ENCODE measurements at places on chromosomes 16 and 17.

DNA sequence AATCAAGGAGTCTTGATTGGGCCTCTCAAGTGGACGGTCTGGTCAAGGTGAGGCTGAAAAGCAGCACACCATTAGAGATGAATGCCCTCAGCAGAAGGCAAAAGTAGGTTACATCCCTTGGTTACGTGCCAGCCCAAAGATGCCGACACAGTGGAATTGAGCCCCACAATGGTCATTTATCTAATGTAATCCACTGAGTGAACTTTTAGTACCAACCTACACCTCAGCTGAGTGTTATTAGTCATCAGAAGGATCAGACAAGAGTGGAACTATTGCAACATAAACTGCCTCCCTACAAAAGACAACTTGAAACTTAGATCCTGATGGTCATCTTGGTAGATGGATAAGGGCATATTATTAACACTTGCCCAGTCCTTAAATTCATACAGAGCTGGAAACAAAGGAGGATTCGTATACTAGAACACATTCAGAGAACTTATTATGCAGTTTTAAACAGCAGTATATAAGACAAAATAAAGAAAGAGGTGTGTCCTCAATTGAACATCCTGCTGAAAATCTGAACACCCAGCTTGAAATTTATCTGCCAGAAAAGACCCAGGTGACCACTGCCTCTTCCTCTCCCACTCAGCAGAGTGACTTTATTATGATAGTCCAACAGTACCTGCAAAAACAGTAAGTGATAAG is 2.8 kb downstream of the DCUN1D3 start:
- DNase-seq = no peak

GRCh38 chr16:81446907-81447268 is 2.3 kb downstream of the CMIP start:
- no peak for DNase-seq

DNA sequence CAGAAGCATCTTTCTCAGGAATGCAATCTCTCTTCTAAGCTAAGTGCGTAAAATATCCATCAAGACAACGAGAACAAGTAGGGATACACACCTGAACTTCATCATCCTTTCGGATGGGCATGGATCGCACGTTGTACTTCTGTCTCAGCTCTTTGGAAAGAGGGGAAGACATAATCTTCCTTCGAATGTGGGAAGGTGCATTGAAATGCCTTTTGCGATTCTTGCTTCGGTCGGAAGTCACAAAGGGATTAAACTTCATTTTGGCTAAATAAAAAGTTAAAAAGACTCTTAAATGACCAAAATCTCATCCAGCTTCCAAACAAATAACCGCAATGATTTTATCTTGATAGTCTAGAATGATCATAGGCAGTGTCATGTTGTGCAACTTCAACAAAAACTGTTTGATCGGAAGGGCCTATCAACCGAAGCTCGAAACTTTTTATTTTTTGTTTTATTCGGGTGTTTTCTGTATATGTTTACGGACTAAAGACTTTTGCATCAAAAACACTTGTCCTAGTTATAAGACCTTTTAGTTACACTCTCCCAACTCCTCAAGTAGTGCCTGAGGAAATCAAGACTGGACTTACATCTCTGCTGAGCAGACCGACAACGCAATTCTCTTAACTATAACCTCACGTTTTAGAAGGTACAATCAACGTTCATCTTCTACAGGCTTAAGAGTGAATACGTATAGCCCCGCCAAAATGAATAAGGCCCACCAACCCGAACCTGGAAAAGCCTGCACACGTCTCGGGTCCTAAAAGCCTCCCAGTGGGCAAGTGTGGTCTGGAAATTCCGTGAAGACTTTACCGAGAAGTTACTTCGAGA is 727 bp downstream of the RPL26 start:
- DNase-seq = no peak

DNA sequence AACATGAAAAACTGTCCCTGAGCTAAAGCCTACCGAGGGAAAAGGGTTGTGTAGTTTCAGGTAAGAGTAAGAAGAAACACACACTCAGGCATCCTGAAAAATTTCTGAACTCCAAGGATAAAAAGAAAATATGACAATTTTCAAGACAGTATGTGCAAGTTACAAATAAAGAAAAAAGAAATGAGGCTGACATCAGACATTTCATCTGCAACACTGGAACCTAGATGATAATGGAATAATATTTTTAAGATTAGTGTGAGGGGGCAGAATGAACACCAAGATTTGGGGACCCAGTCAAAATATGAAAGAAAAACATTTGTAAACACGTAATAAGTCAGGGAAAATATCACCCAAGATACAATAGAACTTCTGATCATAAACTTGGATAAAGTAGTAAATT is 135.9 kb upstream of the PSMD7 start:
- DNase-seq = no peak

DNA sequence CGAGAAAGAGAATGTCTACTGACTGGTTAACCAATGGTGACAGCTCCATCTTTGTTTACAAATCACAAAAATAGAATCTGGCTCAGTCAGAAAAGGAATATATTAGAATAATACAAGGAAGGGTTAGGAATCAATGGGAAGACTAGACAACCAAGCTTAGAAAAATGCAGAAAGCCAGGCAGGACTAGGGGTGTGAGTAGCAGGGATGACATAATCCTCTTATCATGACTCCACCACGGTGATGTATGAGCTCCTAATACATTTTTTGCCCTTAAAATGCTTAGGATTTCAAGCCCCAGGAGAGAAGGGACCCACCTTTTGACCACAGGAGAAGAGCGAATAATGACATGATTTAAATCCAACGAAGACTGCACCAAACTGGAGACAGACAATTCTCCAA is 252.3 kb downstream of the CHD9NB start:
- no peak for DNase-seq

GRCh38 chr17:28675490-28675889 is 13.5 kb downstream of the SUPT6H start:
- no peak for DNase-seq

DNA sequence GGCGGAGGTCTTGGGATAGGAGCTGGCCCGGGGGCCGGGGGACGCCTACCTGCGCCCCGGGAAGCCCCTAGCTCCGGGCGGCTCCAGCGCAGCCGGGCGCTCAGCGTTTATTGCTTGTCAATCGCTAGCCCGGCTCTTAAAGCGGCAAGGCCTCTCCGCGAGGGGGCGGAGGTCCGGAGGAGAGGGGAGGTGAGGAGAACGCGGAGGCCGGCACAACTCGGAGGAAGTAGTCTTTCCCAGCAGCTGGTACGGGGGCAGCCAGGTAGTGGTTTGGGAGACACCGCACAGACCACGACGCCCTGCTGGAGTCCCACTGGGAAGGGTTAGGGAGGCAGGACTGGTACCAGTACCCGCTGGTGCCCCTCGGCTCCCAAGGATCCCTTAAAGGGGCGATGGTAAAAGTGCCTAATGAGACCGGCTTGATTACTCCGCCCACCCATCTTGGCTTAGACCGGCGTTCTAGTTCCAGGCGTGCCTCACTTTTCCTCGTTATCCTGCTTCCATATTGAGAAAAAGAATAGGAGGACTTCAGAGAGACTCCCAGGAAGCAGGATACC is at the start of gene MPP2:
Gene MPP2, minus strand, starts transcription at position 112 of the 557 bp plus-strand sequence. CDS start 3,076 bp downstream, outside the sequence.
- peak; percentile 89 for DNase-seq

DNA sequence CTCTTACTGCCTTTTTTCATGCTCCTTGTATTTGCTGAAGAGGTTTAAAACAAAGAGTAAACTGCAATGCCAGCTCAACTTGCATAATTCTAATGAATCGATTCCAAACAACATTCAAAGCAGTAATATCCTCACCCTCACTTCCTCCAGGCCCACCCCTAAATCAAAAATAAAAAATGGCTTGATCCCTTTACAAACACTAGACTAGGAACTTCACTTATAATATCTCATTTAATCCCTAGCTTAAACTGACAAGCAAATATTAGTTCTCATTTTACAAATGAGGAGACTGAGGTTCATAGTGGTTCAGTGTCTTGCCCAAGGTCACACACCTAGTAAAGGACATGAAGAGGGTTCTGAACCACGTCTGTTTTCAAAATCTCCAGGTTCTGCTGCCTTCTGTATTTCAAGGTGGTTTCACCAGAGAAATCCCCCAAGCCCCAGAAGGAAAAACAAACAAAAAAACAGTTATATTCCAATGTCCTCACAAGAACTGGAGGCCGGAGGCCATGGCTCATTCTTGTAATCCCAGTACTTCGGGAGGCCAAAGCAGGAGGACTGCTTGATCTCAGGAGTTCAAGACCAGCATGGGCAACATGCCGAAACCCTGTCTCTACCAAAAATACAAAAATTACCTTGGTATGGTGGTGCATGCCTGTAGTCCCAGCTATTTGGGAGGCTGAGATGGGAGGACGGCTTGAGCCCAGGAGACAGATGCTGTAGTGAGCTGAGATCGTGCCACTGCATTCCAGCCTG is 80.3 kb upstream of the GRIN2A start:
- no peak for DNase-seq

DNA sequence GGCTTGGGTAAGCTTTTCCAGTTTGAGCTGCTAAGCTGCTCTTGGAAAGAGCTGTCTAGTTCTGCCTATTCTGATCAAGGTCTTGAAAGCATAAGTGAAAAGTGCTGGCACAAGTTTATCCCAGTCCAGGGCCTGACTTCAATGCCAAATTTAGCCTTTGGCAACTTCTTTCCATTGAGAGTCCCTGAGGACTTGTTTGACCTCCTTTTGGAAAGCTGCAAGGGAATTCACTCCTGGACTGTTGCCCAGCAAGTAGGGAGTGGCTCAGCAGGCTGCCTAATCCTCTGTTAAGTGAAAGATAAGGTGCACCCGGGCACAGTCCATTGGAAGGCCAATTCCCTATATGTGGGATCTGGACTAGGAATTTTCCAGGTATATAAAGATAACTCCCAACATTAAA is 16.0 kb upstream of the TANC2 start:
- no peak for DNase-seq

DNA sequence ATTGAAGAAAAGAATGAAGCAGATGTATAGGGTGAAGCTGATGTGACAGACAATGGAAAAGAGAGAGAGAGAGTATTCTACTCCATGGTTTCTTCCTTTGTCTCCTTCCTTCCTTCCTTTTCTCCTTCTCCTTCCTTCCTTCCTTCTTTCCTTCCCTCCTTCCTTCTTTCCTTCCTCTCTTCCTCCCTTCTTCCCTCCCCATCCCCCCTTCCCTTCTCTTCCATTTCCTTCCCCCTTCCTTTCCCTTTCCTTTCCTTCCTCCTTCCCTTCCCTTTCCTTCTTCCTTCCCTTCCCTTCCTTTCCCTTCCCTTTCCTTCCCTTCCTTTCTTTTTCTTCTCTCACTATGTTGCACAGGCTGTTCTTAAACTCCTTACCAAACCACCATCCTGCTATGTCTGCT is 55.7 kb upstream of the GPR139 start:
- no peak for DNase-seq

DNA sequence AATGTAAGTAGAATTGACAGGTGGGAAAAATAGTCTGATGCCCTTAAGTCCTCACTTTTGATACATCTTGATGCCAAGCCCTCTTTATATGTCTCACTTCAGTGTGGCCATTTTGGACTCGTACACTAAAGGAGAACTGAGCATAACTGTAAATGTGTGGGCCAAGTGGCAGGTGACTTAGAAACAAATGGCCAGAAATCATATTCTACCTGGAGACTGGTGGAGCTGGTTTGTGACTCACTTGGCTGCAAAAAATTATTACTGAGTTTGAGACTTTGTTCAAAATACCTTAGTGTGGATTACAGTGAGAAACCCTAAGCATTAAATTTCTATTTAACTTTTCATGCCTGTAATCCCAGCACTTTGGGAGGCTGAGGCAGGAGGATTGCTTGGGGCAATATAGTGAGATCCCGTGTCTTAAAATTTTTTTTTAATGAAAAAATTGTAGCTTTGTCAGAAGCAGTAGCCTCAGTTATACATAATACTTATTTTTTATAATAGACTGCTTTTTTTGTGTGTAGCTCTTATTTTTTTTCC is 5.0 kb downstream of the HAPSTR1 start:
- no peak for DNase-seq

DNA sequence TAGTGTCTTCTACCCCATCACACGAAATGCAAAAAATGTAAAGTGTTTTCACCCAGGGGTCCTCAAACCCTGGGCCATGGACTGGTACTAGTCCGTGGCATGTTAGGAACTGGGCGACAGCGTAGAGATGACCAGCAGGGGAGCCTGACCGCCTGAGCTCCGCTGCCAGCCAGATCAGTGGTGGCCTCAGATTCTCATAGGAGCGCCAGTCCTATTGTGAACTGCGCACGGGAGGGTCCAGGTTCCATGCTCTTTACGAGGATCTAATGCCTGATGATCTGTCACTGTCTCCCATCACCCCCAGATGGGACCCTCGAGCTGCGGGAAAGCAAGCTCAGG is 4.5 kb downstream of the SCARF1 start:
- DNase-seq = no peak

GRCh38 chr16:50393858-50394802 is 25.3 kb upstream of the BRD7 start:
- no peak for DNase-seq

DNA sequence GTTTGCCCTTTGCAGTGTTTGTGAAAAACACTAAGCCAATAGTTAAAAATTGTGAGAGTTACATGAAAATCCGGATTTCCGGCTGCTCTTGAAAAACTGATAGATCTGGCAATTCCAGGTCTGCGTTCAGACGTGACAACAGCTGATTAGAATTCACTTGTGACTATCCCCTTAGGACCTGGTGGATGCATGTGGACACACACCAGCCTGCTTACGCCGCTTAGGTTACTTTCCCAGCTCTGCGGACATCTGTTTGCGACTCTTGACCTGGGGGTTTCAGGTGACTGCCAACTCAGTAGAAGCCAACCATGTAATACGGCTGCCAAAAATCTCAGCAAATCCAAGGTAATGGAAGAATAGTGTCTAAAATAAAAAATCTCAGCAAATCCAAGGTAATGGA is 24.3 kb downstream of the VPS53 start:
- no peak for DNase-seq

GRCh38 chr16:54175169-54175551 is 111.4 kb downstream of the IRX3 start:
- no peak for DNase-seq

GRCh38 chr17:47757386-47757785 is 24.4 kb downstream of the TBX21 start:
- DNase-seq = no peak

DNA sequence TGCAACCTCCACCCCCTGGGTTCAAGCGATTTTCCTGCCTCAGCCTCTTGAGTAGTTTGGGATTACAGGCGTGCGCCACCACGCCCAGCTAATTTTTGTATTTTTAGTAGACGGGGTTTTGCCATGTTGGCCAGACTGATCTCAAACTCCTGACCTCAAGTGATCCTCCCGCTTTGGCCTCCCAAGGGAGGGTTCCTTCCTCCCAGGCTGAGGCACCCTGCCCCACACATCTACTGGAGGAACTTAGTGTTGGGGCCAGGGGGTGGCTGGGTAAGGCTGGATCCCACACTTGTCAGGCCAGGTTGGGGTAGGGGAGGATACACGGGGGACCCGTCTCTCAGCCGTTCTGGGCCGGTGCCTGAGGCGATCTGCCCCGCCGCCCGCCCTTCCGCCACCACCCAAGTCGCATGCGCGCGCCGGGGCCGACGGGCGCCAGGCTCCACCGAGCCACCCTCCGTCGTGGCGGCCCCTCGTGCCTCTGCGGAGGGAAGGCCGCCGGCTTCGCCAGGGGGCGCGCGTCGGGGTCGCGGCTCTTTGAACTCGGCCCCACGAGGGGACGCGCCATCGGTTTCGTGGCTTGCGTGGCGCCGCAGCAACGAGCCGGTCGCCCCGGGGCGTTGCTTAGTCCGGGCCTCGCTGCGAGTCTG is 15.9 kb downstream of the GRB7 start:
- DNase-seq = peak; percentile 62
